ENCODE measurements at places on chromosomes 7 and 10.

DNA sequence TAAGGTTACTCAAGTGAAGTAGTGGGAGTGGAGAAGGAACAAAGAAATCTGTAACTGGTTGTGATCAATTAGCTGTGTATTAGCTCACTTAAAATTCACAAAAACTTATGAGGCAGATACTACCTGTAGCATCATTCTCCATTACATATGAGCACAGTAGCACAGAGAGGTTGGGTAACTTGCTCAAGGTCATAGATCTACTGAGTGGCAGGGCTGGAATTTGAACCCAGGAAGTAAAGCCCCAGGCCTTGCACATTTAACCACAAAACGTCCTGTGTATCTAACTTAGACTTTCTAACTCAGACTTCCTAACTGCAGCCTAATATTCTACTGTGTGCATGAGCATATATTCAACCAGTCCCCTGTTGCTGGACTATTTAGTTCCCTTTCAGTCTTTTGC is 5.6 kb upstream of the SLF2 start:
- DNase-seq, result no peak

DNA sequence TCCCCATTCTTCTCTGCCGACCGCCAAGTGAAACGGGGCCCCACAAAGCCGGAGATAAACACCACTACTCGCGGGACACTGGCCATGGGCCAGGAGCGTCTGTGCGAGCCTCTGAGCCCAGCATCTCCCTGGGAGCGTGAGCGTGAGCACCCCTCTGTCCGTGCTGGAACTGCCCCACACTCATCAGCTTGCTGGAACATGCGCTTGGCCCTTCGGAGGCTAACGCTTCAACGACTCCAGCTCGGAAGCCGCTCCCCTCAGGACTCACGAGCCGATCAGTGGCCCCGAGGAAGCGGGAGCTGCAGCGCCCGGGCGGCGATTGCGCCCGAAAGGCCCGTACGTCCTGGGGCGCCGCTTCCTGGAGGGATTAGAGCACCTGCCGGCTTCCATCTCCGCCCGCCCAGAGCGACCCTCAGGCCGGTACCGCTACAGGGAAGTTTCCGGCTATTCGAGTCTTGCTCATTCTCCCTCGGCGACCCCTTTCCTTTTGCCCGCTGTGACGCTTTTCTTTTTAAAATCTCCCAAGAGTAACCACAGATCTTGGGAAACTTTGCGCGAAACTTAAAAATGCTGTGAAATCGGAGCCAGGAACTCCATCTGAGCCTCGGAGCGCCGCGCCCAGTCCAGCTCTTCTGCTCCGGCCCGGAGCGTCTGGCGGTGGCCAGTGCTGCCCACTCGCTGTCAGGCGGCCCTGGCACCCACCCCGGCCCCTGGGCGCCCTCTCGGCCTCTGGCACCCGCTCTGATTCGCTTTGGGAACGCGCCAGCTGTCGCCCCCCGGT is 1.0 kb downstream of the TLL2 start:
- peak; percentile 32 for DNase-seq

- DNase-seq, result peak; percentile 5
Measured at GRCh38 chr10:100600218-100600617, 64.5 kb downstream of the HIF1AN start.

- no peak for DNase-seq
Measured at GRCh38 chr7:91959023-91959422, 18.4 kb downstream of the AKAP9 start.

DNA sequence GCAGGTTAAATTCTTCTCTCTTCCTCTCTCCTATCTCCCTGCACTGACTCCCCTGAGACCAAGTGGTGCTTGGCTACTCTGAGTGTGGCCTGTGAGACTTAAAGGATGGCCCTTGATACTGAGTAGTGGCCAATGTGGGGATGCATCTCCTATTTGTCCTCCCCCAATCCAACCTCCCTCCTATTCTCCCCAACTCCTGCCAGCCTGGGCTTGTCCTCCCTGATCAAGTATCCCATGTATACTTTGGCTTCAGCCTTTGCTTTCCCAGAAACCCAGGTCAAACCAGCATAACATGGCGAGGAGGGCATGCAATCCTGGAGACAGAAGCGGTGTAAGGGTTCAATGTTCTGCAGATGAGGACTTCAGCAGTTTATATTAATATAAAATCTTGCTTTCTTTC is 77.9 kb upstream of the GRB10 start:
- DNase-seq, result no peak

- DNase-seq, result no peak
Measured at GRCh38 chr7:33307205-33307604, 177.8 kb downstream of the BBS9 start.

DNA sequence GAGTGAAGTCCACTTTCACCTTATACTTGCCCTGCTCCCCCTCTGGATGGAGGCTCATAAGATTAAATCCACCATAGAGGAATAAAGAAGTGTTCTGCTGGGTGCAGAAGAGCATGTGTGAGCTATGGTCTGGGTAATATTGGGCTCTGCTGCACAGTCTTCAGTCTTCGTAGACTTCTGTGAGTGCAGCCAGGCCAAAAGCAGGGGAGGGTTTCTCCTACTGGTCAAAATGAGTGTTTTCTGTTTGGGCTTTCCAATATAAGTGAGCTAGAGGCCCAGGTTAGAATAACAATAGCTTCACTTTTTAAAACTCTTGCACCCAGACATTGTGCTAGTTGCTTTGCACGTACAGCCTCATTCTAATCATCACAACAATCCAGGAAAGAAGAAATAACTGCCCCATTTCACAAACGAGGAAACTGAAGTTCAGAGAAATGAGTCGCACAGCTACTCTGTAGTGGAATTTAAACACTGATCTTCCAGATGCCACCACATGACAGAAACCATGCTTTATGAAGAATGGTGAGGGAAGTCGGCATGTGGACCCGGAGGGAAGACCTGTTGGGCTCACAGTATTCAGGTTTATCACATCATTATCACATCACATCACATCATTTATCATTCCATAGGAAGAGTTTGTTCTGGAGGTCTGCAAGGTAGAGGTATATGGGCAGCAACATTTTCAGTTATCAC is 23.8 kb upstream of the MSMB start:
- DNase-seq, result no peak

Measured in HEK293T (cell line).